RPMI8226 (cell line): ENCODE measurements at places on chromosomes 2 and 18.

- no peak for DNase-seq
Measured at GRCh38 chr2:105118960-105119359, 81.1 kb downstream of the MRPS9 start.

GRCh38 chr2:110950281-110950680, 170.4 kb upstream of the BCL2L11 start:
- DNase-seq: no peak

- peak; percentile 81 for DNase-seq
Measured at GRCh38 chr2:105744091-105744908, 412 bp upstream of the NCK2 start.

GRCh38 chr2:224780106-224780505, 63.9 kb upstream of the CCDC195 start:
- no peak for DNase-seq

- DNase-seq: no peak
Measured at GRCh38 chr2:231573096-231573495, 19.6 kb upstream of the TEX44 start.

DNA sequence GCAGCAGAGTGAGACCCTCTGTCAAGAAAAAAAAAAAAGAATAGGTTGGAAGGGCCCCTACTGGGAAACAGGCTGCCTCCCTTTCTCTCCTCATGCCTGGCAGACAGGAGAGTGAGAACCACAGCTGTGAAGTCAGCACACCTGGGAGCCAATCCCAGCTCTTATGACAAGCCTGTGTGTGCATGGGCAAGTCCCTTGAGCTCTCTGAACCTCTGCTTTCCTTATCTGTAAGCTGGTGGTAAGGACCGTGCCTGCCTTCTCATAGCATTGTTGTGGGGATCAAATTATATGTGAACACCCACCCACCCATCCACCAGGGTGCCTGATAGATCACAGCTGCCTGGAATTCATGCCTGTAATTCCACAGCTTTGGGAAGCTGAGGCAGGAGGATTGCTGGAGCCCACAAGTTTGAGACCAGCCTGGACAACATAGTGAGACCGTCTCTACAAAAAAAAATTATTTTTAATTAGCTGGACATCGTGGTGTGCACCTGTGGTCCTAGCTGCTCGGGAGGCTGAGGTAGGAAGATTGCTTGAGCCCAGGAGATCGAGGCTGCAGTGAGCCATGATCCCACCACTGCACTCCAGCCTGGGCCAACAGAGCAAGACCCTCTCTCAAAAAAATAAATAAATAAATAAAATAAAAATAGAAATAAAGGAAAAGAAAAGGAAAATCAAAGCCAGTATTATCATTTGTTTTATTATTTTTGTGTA, 66.9 kb upstream of the MCFD2 start:
- DNase-seq: peak; percentile 44

GRCh38 chr2:12168791-12169388, 422.5 kb downstream of the LPIN1 start:
- no peak for DNase-seq

DNA sequence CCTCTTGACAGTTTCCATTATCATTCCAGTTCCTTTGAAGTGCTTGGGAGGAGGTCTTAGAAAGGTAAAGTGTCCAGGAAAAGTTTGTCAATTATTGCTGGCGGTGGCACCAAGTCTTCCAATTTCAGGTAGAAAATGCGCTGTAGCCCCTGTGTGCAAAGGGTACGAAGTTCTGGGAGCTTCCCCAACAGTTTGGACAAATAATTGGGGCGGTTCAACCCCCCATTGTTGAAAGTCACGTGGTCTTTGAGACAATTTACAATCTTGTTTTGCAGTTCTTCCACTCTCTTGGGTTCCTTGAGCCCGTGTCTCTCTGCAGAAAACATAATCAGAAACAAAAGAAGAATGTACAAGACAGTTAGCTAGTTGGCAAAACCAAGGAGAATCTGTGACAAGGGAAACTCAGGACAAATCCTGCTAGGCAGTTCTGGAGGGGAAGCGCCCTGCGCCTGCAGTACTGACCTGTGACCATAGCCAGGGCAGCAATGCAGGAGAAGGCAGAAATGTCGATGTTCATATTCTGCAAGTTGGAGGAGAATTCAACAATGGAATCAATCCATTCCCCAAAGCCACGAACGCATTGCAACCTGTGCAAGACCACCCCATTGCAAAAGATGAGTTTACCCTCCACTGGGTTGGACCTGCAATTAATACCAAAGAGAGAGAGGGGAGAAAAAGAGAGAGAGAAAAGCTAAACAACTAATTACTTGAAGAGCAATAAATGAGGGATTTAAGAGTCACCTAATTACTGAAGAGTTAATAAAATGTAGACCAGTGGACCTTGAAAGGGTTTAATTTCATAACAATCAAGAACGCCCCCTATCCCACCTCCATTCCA, 6.6 kb downstream of the NR4A2 start:
- DNase-seq: no peak

- DNase-seq: peak; percentile 21
Measured at GRCh38 chr2:137467246-137467862, 496.9 kb upstream of the HNMT start.

DNA sequence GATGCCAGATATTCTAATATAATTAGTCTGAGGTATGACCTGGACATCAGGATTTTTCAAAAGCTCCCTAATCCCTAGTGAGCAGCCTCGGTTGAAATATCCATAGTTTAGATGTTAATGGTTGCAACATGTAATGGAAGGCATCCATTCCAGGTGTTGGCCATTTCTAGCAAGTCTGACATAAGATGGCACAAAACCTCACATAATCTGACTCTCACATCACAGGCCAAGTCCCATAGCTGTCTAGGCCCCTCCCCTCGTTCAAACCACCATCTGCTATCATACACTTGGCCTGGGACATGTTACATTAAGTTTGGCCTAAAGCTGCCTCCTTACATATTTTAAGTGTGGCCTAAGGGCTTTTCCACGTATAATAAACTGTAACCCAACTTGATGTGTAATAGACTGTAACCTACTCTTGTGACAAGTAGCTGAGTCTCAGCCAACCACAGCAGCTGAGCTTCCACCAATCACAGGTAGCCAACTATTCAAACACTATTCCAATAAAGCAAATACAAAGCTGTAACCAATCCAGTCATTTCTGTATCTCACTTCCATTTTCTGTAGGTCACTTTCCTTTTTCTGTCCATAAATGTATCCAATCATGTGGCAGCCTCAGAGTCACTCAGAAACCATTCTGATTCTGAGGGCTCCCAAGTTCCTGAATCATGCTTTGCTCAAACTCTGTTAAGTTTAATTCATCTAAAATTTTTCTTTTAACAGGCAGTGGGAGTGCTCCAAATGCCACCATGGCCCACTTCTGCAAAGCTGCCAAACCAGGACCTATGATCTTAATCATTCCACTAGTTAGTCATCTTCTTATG, 59.4 kb downstream of the ADD2 start:
- DNase-seq: no peak

DNA sequence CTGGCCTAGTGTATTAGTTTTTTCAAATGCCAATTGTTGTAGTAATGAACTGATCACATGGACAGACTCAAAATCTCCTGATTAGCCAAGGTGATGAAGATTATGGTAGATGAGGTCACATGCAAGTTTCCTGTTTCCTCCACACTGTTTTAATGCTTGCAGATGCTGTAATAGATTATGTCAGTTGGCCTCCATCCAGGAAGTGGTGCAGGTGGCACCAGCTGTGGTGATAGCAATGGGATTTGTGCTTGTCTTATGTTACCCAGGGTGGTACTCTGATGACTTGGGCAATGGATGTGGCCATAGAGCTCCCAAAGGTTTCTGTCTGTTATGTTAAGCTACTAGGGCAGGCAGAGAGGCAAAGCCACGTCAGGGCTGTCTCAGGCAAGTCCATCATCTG, 332.9 kb upstream of the DDX18 start:
- peak; percentile 21 for DNase-seq

DNA sequence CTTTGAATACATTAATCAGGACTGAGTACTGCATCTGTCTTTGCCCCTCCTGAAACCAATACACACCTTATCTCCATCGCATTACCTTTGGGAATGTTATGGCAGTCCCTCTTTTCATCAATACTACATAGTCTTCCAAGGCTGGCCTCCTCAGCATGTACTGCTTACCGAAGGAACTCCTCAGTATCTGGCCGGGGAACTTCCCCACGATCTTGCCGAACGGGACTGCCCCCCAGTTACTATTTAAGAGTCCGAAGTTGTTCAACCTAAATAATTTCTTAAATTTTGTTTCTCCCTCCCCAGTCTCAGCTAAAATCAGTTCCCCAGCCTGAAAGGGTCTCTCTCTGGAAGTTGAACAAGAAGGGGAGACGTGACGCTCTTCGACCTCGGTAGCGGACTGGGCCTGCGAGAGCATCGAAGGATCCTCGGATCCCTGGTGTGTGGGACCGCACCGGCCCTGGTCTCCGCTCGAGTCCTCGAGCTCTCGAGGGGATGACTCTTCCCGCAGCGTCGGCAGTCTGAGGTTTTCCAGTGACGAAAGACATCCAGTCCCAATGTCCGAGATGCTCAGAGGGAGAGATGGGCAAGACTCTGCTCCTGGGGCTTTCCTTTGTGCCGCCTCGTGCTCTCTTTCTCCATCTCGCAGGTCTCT, 489 bp downstream of the TRMT61B start:
- no peak for DNase-seq

DNA sequence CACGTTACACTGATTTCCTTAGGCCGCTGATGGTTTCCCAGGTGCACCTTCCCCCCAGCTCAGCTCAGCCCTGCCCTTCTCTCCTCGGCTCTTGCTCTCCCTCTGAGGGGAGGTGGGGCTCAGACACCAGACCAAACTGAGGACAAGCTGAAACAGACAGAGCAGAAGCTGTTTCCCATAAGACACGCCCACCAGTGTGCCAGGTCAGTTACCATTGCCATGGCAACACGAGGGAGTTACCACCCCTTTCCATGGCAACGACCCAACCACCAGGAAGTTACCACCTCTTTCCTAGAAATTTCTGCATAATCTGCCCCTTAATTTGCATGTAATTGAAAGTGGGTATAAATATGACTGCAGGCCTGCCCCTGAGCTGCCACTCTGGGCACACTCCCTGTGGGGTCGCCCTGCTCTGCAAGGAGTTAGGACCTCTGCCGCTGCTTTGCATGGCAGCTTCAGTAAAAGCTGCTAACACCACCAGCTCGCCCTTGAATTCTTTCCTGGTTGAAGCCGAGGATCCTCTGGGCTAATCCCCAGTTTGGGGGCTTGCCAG, 120.9 kb upstream of the SMIM21 start:
- DNase-seq: peak; percentile 28
